H54 (cell line): ENCODE measurements at places on chromosomes 11 and 22.

DNA sequence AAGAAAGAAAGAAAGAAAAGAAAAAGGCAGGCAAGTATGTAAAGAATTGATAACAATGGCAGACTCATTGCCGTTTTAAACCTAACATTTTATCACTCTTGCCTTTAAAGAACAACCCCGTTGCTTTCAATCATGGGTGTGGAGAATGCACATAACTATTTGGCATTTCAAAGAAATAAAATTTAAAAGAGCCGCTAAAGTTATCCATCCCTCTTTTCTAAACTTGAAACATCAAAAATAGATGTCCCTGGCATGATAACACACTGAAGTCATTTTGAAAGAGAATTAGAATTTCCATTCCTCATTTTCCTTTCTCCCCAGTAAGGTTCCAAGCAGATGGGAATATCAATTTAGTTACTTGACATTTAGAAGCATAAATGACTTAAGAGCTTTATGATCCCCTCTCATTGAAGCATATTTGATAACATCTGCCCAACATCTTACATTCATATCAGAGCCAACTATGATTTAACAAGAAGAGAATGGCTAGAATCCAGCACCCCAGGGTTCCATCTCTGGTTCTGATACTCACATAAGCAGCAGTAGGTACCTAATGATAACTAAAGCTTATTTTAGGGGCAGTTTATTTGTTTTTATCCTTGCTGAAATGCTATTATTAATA is 529.6 kb upstream of the LRRC4C start:
- DNase-seq, result no peak

GRCh38 chr11:35593143-35593542 is 25.1 kb upstream of the FJX1 start:
- DNase-seq, result peak; percentile 42

GRCh38 chr11:124123622-124124021 is 8.4 kb downstream of the VWA5A start:
- DNase-seq, result no peak

- no peak for DNase-seq
Observed at GRCh38 chr11:47354913-47355282, 2.4 kb upstream of the MYBPC3 start.

DNA sequence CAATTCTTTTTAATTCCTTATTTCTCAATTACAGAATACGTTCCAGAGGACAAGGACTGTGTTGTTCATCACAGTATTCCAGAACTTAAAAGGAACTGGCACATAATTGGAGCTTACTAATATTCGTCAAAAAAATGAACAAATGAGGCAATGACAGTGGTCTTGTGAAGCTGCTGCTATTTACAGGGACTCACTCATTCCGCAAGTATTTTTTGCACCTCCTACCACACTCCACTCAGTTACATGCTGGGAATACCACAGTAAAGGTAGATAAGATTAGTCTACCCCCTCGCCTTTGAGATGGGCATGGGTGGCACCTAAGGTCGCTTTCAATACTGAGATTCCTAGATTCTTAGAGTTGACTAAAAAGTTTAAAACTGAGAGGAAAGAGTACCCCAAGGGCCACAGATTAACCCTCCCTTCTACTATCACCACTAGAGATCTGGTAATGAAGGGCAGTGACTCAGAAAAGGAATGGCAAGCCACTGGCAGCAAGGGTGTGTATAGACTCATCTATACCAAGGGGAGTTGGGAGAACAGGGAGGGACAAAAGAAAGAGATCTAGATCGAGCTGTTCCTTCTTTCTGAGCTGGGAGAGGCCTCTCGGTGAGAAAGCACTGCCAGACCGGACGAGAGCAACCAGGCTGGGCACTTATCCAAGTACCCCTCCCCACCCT is 85.0 kb downstream of the RPL27A start:
- DNase-seq, result peak; percentile 68

- no peak for DNase-seq
Observed at GRCh38 chr11:17184882-17185587, 22.8 kb downstream of the PIK3C2A start.

GRCh38 chr22:29635734-29636357 is 32.4 kb downstream of the NF2 start:
- DNase-seq, result no peak

DNA sequence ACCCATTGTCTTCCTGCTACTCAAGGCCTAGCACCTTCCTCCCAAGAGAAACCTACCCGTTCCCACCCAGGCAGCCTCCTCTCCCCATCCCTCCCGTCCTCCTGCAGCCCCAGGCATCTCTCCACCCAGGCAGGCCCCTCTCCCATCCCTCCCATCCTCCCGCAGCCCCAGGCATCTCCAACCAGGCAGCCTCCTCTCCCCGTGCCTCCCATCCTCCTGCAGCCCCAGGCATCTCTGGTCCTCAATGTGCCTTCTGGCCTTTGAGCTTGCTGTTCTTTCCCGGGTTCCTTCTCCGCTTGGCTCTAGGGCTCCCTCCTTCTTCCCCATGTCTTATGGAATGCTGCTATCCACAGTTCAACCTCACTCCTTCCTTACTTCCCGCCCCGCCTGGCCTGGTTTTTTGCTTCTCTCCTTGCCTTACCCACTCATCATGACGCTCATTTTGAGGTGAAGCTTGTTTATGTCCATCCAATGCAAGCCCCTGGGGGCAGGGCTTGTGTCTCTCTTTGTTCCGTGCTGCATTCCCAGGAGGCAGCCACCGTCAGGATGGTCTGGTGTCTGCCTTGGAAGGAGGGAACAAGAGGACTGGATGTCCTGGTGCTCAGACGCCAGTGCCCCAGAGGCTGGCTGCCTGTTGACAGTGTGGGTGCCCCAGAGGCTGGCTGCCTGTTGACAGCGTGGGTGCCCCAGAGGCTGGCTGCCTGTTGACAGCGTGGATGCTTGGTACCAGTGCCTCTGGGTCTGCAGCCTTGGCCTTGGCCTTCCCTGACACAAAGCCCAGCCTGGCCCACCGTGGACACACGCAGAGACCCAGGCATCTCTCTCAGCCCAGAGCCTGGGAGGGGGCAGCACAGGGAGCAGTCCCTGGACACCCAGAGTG is 815.7 kb downstream of the BRD1 start:
- DNase-seq, result no peak

GRCh38 chr11:35243774-35244173 is 104.8 kb downstream of the CD44 start:
- no peak for DNase-seq

DNA sequence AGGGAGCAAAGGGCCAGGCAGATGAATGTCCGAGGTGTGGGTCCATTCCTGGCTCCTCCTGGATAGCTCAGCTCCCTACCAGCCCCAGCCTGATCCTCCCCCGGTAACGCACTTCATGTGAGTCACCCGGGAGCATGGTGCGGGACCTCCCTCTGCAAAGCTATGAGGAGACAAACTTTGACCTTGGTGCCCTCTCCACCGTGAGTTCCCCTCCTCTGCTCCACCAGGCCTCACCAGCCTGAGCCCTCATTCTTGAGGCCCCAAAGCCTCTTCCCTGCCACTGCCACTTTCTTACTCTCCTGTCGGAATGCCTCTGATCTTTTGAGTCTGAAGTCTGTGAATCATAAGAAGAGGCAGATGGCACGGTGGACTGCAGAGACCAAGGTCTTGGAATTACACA is 37.4 kb upstream of the CD82 start:
- DNase-seq, result peak; percentile 55

DNA sequence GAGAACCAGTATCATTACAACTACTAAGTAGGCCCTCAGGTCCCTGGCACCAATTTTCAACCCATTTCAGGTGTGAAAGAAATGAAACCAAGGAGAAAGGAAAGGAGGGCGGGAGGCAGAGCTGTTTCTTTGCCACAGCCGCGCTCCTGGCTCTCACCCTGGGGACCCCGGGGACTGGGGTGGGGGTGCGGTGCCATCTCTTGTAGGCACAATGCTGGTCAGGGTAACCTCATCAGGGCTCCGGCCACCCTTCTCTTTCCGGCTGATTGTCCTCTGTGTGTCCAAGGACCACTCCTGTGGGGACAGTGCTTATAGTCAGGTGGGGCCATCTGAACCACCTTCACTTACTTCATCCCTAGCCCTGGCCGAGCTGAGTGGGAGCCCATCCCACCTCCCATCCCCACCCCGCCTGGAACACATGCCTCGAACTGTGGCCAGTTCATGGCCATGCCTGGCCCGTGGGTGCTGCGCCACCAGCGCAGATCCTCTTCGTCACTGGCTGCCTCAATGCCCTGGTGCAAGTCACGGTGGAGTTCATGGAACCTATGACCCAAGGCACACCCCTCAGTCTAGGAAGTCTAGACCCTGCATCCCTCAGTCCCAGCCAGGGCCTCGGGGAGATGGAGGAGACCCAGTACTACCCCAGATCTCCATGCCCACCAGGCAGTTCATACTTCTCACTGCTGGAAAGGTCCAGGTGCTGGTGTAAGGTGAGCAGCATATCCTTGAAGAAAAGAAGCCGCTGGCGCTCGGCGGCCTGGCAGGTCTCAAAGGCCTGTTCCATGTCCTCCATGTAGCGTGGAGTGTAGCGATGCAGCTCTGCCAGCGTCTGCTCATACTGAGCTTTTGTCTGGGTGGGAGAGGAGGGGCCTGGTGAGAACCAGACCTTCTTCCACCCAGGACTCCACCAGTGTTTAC is 2.3 kb upstream of the ARFGAP2 start:
- no peak for DNase-seq

DNA sequence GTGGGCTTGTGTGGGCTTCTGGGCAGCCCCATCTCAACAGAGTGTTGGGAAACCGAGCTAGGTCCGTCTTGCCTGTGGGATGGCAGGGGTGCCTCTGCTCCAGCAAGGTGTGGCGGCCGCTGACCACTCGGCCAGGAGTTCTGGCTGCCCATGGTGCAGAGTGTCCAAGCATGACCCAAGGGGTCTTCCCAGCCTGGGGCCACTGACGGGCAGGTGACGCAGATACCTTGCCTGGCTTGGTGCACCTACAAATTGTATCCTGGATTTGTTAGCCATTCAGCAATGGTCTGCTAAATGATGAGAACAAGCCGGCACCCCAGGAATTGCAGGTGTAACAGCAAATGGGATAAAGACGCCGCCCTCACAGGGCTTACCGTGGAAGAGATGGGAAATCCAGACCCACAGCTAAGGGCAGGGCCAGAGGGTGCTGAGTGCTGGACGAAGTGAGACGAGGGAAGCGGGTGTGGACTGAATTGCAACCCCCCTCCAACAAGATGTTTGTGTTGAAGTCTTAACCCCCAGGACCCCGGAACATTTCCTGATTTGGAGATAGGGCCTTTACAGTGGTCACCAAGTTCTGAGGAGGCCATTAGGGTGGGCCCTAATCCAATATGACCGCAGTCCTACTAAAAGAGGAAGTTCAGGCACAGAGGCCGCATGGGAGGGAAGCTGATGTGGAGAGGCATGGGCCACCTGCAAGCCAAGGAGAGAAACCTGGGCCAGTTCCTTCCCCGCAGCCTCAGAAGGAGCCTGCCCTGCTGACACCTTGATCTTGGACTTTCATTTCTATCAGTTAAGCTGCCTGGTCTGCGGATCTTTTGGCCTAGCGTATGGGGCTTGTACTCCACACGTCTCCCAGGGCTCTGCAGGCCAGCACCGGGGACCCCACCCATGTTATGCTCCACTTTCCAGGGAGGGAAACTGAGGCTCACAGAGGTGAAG is 45.2 kb upstream of the LINC01488 start:
- DNase-seq, result no peak

DNA sequence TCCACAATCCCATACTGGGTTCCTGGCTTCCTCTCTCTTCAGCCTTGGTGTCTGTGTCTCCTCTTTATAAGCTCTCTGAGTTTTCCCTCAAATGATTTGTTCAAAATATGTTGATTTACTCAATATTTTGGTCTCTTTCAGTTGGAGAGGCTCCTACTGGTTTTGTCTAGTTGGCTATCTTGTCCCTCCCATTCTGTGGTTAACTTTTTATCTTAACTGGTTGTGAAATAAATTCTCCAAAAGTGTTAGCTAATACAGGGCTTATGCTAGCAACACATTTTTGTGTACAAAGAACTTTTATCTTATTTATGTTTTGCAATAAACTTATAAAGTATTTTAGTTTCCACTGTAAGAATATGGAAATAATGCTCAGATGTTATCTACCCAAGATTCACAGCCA is 200.9 kb downstream of the AASDHPPT start:
- DNase-seq, result no peak

GRCh38 chr11:1087279-1087960 is 12.7 kb downstream of the MUC2 start:
- no peak for DNase-seq

GRCh38 chr11:94526645-94527438 is 14.6 kb downstream of the C11orf97 start:
- DNase-seq, result no peak

DNA sequence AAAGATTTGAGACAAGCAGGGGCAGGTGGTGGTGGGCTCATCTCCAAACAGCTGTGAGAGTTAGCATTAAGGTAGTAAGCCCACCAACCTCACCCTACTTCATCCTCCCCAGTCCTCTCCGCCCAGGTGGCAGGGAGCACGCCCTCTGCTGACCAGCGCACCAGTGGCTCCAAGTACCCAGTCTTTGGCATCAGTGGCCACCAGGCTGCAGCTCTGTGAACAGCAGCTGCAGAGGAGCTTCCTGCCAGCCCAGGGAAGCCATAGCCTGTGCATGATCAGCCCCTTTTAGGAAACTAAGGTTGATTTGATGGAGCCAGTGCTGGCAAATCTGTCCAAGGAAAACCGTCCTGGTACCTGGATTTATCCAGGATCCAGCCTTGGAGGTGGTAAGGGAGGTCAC is 21.7 kb downstream of the CAVIN3 start:
- peak; percentile 72 for DNase-seq

GRCh38 chr11:93905384-93905783 is 55.0 kb upstream of the VSTM5 start:
- no peak for DNase-seq

- no peak for DNase-seq
Observed at GRCh38 chr11:96713301-96713700, 323.5 kb downstream of the JRKL start.

DNA sequence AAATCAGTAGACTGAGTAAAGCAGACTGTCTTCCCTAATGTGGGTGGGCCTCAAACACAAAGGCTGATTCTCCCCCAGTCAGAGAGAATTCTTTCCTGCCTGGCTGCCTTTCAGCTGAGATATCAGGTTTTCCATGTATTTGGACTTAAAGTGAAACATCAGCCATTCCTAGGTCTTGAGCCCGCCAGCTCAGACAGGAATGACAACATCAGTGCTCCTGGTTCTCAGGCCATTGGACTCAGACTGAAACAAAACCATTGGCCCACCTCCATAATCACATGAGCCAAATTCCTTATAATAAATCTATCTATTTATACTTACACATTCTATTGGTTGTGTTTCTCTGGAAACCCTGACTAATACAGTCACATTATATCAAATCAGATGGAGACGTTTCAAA is 56.7 kb upstream of the CLPB start:
- DNase-seq, result no peak

DNA sequence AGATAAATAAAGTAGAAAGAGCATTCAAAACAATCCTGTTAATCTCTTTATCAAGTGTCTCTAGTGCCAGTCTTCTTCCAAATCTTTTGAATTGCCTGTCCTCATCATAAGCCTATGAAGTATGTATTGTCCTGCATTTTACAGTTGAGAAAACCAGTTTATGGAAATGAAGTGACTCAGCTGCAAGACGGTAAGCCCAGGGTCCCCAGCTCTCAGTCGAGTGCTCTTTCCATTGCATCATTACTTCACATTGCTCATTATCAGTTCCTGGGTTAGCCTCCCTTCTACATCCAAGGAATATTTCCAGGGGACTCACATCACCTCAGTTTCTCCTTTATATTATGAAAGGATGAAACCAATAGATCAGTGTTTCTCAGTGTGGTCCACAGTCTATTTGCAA is 9.1 kb upstream of the P4HA3 start:
- no peak for DNase-seq
